ENCODE measurements at places on chromosomes 2 and 18. TPM values are rescaled to one million over a fixed set of nuclear protein-coding genes. Genes with fewer than 3 reads are reported as not detected.

GRCh38 chr2:217992061-217992460, 10.7 kb downstream of the TNS1 start:
- DNase-seq: no peak

DNA sequence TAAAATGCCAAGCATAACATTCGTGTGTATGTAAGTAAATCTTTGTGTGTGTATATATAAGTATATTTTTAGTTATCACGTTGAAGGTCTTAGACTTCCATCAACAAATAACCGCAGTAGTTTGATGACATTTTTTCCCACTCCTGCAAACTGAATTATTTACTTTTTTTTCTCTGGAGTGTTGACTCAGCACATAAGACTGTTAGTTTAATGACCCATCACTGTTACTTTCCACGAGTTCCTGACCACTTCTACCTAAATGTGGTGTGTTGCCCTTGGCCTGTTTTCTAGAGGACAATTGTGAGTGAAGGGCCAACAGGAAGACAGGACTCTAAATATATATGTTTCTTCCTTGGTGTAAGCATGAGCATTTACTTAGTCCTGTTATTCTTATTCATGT, 71.3 kb upstream of the TXNDC2 start:
- DNase-seq: no peak

GRCh38 chr18:50274941-50275340, 6.4 kb downstream of the MBD1 start:
- DNase-seq: no peak

Gene POTEF
- 0.11 TPM for polyA plus RNA-seq

DNA sequence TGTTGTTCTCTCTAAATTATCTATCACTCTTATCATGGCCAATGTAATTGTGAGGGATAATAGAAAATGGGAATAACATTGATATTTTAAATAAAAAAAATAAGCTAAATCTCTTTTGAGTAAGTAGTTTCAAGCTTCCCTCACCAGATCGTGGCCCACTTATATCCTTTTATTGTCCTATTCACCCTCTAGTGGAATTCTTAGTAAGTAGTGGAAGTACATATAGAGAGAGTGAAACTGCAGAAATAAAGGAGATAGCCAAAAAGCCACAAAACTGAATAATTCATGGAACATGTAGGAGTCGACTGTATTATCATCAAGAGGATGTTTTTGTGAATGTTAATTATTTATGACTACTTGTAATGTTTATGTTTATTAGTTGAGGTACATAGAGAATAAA, 66.1 kb upstream of the DTNA start:
- DNase-seq: no peak

DNA sequence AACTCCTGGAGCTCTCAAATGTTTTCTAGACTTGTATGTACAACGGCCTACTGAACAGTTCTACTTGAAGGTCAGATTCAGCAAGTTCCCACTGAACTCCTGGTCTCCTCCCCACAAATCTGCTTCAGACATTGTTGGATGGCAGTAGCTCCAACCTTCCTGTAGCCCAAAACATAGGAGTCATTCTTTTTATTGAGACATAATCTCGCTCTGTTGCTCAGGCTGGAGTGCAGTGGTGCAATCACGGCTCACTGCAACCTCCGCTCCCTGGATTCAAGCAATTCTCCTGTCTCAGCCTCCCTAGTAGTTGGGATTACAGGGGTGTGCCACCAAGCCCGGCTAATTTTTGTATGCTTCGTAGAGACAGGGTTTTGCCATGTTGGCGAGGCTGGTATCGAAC, 47.3 kb downstream of the QPCT start:
- no peak for DNase-seq

- DNase-seq: no peak
Observed at GRCh38 chr2:233267516-233268245, 16.2 kb downstream of the ATG16L1 start.

- no peak for DNase-seq
Observed at GRCh38 chr2:208584378-208584985, 177.9 kb downstream of the PTH2R start.

- DNase-seq: no peak
Observed at GRCh38 chr18:35827903-35828275, 144.6 kb upstream of the RMP24 start.

GRCh38 chr2:165508927-165509326, 39.4 kb downstream of the CSRNP3 start:
- no peak for DNase-seq

All from muscle of arm (tissue), 14 donors.